D721Med (cell line): ENCODE measurements at places on chromosomes 6 and 20.

- DNase-seq = no peak
Measured at GRCh38 chr20:17628101-17628841, 53.8 kb downstream of the RRBP1 start.

DNA sequence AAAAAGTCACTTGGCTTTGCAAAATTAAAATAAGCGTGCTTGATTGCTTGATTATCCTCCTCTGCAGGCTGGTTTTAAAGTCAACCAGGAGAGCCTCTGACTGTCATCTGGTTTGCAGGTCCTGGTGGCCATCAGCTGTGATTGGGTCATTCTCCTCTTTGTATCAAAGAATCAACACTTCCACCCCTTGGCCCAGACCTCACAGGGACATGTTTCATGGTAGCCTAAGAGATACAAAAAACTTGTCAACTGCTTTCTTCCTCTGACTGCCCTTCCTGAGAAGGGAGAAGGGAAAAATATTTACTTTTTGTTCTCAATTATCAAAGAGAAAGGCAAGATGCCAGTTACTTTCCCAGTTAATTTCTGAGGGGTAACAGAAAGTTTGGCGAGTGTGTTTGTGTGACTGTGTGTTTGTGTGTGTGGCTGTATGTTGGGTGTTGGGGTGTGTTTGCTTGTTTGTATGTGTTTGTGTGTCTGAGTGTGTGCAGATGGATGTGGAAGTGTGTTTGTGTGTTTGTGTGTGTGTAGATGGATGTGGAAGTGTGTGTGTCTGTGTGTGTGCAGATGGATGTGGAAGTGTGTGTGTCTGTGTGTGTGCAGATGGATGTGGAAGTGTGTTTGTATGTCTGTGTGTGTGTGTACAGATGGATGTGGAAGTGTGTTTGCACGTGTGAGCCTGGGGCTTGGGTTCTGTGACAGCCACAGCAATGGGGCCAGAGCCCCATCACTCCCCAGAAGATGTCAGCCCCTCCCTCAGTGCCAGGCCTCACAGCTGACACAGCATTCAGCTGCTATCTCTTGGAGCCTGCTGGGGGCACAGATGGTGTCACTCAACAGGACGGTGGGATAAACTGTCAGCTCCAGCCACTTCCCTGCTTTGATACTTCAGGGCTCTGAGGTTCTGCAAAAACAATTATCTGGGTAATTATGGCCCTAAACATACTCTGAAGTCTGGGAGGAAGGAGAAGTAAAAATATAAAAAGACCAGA is 98.6 kb upstream of the RNF24 start:
- DNase-seq = no peak

DNA sequence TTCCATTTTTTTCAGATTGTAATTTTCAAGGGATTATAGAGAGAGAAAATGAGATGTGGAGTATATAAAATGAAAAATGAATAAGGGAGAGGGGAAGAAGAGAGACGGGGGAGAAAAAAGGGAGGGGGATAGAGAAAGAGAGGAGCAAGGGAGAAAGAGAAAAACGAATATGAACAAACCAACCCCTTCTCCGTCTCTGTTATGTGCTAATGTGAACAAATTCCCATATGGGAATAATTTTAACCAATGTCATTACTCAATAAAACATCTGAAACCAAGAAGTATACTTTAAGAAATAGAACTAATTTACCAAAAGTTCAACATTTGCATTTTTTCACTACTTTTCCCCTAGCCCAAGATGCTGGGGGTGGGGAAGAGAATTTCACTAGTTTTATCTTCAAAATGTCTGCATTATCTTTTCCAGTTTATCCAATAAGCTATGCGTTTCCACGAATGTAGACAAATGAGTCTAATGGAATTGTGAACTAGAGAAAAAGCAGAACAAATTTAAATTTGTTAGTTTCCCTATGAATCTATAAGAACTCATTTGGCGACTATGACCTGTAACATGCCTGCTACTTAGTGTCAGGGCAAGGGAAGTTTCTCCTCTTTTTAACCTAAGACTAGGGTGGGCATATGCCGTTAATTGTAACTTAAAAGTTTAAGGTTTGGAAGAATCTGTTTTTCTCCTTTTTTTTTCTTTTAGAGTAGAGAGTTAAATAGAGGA is 286.3 kb downstream of the BTBD9 start:
- no peak for DNase-seq

- DNase-seq = no peak
Measured at GRCh38 chr20:17967521-17968365, 851 bp downstream of the SNX5 start.

- DNase-seq = no peak
Measured at GRCh38 chr6:18076231-18076630, 46.2 kb downstream of the NHLRC1 start.

DNA sequence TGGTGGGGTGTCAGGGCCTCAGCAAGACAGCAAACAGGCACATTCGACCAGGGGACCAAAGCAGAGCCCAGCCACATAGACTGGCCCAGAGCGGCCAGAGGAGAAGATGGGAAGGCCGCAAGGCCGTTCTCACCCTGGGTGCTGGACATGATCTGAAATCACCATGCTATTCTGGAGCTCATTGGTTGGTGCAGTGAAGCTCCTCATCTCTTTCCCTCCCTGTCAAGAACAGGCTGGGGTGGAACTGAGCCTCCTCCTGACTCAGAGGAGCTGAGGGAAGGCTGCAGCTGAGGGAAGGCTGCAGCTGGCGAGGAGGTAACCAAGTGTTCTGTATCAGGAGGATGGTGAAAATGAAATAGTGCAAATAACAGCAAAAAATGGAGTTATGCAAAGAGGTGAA is 80.0 kb downstream of the AKAP7 start:
- no peak for DNase-seq

GRCh38 chr20:23231561-23232218 is 118.9 kb upstream of the NXT1 start:
- no peak for DNase-seq

DNA sequence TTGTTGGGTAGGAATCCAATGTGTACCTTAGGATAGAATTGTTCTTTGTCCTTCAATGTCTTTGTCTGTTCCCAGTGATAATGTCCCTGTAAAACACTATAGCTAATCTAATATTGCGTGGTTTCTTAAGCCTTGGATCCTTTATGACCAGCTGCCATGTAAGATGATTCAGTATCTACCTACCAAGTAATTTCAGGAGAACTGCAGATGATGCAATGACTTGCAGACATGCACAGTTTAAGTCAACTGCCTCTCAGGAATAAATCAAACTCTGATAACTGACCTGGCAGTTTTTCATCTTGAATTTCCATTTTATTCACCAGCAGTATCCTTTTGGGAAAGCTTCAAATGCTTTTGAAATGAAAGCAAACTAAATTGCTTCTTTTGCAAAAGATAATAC is 157.8 kb downstream of the TPBG start:
- no peak for DNase-seq

GRCh38 chr20:53291548-53291947 is 302.1 kb downstream of the ZNF217 start:
- no peak for DNase-seq

GRCh38 chr20:56778765-56779195 is 149.7 kb downstream of the TFAP2C start:
- no peak for DNase-seq

GRCh38 chr6:14689639-14690038 is 556.2 kb upstream of the JARID2 start:
- DNase-seq = no peak

DNA sequence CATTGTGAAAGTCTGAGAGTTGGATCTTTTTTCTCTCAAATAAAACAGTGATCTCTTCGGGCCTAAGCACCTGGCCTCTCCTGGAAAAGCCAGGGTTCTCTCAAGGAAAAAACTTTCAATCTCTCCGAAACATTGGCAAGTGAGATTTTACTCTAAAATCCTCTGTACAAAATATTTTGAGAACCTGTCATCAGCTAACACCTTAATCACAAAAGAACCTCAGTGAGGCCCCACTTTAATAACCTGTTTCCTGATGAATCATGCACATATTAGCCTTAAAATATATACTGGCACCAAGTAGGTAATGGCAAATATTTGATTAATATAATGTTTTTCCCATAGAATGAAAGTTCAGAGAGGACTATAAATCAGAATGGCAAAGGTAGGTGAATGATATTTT is 177.9 kb downstream of the FRK start:
- no peak for DNase-seq

DNA sequence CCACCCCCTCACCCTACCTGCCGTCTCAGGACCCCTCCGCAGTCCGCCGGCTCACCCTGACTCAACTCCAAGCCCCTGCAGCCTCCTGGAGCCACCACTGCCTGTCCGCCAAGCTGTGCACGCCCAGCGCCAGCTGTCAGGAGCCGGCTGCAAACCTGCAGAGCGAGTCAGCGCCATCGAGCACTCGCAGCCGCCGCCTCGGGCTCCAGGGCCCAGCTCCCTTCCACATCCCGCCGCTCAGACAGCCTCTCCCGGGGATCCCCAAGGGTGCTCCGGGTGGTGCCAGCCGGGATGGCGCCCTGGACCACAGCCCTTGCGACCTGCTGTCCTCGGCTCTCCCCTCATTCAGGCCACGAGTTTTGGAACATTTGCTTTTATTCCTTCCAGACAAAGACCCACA is 4.3 kb downstream of the TNNC2 start:
- no peak for DNase-seq

DNA sequence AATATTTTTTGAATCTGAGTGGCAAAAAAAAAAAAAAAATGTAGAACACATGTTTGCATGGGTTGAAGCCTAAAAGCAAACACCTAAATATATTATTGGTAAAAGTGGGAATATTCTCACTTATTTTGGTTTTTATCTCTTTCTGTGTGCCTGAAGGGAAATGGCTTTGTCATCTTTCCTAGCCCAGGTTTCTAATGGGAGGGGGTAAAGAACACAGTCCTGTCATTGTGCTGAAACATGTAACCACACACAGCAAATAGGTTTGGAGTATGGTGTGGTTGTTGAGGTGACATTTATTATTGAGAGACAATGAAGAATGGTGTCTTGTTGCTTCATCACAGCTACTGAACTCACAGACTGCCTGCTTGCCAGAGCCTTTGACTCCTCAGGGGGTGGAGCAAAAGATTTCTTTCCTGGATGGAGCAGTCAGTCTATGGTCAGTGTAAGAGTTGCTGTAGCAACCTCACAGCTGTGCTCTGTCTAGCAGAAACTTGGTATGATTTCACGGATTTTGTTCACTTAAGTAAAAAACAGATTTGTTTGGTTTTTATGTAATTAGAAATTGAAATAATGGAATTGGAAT is 70.2 kb downstream of the CEP57L1 start:
- no peak for DNase-seq

- DNase-seq = no peak
Measured at GRCh38 chr6:151659212-151659611, 148.3 kb upstream of the ESR1 start.

- no peak for DNase-seq
Measured at GRCh38 chr6:129240492-129240853, 357.5 kb downstream of the LAMA2 start.

- DNase-seq = no peak
Measured at GRCh38 chr6:24864343-24864742, 65.6 kb upstream of the ARMH2 start.
